ENCODE measurements at places on chromosomes 5 and 9. TPM values are rescaled to one million over a fixed set of nuclear protein-coding genes. Genes with fewer than 3 reads are reported as not detected.

- DNase-seq, result no peak
Observed at GRCh38 chr5:44727100-44727499, 81.6 kb upstream of the MRPS30 start.

Gene FGD3
- polyA plus RNA-seq, result 1.6 TPM

Gene EPB41L4B
- polyA plus RNA-seq, result 31.3 TPM

DNA sequence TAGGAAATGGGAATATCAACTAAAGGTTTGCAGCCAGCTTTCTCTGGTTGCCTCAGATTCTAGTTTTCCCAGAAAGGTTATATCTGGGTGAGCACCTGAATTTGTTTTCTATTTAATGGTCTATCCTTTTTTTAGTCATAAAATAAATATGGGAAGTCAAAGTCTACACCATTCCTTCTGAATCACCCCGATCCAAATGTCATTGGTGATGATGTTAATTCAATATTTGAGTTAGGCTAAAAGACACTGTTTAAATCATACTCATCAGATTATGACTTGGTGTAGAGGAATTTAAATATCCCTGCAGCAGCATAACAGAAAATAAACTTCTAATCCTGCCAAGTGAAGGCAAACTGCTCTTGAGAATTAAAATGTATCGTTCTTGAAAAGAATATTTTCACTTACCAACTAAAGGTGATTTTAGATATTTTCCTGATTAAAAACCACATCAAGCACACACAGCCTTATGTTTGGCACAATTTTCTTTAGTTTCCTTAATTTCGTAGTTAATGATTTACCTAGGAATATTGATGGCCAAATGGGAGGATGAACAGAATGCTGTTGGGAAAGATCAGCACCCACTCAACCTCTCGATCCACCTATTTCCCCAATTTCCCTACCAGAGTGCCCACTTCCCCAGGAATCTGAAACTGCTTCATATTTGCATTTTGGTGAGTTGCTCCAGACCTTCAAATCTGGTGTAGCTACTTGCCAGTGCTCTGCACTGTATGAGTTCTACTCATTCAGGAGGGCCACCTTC lies 103.1 kb upstream of the TSLP start:
- no peak for DNase-seq

Gene TAF11L5
- polyA plus RNA-seq, result not detected

- DNase-seq, result no peak
Observed at GRCh38 chr9:126689027-126689825, 75.5 kb downstream of the LMX1B start.

- no peak for DNase-seq
Observed at GRCh38 chr9:106779796-106780195, 83.2 kb upstream of the ZNF462 start.

- no peak for DNase-seq
Observed at GRCh38 chr5:33120671-33121070, 320.1 kb upstream of the TARS1 start.

Gene ARID3C
- 1.1 TPM for polyA plus RNA-seq

- no peak for DNase-seq
Observed at GRCh38 chr5:89556215-89556913, 673.4 kb upstream of the MEF2C start.

DNA sequence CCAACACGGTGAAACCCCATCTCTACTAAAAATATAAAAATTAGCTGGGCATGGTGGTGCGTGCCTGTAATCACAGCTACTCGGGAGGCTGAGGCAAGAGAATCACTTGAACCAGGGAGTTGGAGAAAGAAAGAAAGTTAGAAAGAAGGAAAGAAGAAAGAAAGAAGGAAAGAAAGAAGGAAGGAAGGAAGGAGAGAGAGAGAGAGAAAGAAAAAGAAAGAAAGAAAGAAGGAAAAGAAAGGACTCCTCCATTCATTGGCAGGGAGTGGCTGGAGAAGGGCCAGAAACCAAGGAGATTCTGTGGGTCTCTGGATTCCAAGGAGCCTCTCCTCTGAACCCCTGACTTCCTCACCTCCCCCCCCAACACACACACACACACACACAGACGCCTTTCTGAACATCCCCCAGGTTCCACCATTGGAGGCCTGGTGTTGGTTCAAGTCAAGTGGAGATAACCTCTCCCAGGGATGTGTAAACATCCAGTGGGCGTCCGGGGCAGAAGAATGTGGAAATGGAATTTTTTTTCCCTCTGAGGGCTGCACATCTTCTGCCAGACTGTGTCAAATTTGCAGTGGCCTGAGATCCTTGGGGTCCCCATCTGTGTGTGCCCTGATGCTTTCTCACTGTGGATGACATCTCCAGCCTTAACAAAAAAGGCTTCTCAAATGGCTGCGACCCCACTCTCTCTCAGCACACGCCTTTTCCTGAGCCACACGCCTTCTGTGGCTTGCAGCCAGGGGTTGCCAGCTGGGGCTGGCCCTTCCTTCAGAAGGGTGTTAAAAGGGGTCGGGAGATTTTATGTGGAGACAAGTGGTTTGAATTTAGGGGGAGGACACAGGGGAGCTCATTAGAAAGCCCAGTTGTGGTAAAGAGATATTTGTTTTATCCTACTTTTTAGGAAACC lies 109.3 kb upstream of the HAND1 start:
- no peak for DNase-seq

Gene ACSL6
- 0.89 TPM for polyA plus RNA-seq

DNA sequence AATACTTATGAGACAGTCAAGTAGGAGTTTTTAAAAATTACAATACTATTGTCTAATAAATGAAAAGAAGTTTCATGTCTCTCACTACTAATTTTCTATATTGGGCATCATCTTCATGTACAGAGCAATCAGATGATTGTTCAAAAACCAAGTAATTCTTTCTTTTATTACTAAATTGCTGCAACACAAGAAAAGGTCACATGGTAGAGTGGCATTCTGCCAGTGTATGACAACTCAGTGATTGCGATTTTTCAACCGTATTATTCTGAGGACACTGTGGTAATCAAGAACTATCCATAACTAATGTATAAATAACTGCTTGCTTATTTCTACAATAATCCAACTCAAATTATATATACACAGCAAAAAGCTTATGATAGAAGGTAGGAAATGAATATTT lies 96.7 kb upstream of the GRHPR start:
- no peak for DNase-seq

Gene CFAP157
- 0.22 TPM for polyA plus RNA-seq

Data from liver (tissue), 10 donors.